Effector CD8-positive, alpha-beta T cell (primary cell): ENCODE measurements at places on chromosomes 11 and 22.

GRCh38 chr11:74169738-74170458 lies 904 bp downstream of the C2CD3 start:
- DNase-seq: no peak

DNA sequence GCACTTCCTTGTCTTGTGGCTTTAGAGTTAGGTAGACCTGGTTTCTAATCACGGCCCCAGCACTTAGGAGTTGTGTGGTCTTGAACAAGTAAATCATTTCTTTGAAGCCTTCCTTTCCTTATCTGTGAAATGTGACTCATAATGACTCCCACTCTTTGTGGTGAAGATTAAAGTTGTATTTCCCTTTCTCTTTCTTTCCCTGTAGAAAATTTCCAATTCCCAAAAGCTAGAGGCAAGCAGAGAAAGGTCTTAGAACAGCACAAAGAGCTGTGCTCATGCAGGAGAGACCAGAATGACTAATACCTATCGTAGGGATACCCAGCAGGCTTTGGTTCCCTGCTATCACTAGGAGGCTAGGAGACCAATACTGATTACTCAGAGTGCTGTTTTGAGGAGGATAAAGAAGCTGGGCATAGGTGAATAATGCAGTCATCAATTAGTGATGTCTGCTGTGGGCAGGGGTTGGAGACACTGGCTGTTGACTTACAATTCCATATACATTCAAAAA lies 270.7 kb upstream of the SYN3 start:
- DNase-seq: no peak

GRCh38 chr11:128593281-128593680 lies 5.9 kb upstream of the ETS1 start:
- DNase-seq: no peak

DNA sequence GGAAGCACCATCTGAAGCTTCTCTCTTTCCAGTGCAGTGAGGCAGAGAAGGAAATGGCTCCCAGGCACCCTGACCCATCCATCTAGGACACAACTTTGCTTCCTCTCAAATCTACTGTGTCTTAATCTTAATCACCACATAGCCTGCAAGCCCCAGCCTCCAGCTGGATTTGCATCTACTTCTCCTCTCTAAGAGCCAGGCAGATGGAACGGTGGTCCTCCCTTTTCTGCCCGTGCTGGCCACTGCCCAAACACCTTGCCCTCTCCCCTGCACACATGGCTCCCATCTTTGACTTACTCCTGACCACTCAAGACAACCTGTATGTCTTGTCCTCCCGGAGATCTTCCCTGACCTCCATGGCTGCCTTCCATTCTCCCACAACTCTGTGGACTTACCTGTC lies 7.4 kb downstream of the MS4A10 start:
- DNase-seq: no peak

DNA sequence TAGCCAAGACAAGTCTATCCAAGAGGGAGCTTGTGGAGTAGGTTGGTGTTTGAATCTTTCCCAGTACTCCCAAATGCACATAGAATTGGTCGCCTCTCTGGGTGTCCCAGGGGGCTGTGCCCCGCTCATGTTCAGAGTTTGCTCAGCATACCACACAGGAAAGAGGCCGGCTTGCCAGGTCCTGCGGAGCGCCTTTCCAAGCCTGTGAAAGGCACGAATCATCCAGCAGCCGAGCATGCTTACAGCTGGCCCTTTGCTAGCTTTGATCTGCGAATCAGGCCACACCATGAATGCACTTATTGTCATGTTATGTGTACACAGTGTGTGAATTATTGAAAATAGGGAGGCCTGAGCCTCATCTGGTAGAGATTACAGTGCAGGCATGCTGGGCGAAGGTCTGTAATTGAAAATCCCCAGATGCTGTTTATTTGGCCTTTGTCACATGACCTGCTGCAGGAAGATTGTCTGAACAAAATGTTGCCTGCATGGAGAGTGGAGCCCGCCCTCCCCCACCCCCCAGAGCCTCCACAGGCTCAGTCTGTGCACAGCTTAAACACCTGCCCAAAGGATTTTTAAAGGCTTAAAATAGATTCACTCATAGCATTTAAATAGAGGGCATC lies 163.3 kb upstream of the RASSF10 start:
- DNase-seq: no peak
